ENCODE measurements at places on chromosomes 7 and 10.

GRCh38 chr10:77261146-77261545 is 376.5 kb downstream of the KCNMA1 start:
- no peak for DNase-seq

- DNase-seq = no peak
These were observed 77.7 kb downstream of the ITGB8 start for GRCh38 chr7:20408467-20408826.

DNA sequence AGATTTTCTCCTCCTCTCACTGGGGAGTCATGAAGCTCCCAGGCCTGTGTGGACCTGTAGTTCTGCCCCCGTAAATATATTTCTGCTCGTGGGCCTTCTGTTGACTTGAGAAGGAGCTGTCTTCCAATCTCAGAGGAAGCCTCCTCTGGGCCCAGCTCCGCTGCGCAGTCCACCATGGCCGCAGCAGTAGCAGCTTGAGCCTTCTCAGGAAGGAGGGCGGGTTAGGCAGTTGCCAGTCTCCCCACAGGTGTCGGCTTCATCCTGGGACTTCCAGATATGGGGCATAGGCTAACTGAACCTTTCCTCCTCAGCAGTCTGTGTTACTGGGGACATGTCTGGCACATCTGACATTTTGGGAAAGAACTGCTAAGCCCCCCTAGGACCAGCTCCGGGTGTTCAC is 62.9 kb upstream of the TRIM8 start:
- DNase-seq = no peak

DNA sequence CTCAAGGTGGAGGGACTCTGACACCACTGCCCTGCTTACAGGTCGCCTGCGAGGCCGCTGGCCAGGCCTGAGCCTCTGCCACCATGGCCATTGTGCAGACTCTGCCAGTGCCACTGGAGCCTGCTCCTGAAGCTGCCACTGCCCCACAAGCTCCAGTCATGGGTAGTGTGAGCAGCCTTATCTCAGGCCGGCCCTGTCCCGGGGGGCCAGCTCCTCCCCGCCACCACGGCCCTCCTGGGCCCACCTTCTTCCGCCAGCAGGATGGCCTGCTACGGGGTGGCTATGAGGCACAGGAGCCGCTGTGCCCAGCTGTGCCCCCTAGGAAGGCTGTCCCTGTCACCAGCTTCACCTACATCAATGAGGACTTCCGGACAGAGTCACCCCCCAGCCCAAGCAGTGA is 2.8 kb downstream of the LZTS2 start:
- no peak for DNase-seq

DNA sequence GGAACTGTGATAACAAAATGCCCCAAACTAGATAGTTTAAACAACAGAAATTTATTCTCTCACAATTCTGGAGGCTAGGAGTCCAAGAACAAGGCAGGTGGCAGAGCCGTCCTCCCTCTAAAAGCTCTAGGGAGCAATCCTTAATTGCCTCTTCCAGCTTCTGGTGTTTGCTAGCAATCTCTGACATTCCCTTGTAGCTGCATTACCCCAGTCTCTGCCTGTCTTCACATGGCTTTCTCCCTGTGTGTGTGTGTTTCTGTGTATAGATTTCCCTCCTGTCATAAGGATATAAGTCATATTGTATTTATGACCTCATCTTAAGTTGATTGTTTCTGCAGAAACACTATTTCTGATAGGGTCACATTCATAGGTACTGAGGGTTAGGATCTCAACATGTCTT is 177.5 kb downstream of the WNT2 start:
- no peak for DNase-seq

DNA sequence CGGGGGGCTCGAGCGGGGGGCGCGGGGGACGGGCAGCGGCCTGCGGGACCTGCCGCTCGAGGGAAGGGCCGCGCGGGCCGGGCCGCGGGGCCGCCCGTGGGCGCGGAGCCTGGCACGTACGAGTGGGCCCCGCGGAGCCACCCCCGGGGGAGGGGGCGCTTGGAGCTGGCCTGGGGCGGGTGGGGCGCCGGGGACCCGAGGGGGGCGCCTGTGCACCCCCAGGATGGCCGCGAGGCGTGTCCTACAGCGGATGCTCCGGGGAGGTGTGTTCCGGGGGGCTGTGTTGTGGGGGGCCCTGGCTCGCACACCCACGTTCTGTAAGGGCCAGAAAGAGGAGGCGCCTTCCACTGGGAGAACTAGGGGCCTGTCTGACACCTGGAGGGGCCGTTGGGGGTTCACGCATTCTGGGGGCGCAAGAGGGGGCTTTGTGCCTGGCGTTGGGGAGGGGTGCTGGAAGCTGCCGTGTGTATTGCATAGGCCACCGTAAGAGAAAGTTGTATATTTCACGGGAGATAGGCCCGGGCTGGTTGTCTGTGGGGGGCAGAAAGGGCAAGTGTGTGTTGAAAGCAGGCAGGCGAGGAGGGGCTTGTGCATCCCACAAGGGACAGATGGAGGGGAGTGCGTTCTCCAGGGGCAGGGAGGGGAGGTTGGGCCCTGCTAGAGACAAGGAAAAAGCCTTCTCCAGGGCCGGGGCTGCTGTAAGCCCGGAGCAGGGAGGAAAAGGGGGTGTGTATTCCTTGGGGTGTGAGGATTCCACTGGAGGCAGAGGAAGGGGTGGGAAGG is 663 bp downstream of the VPS37D start:
- DNase-seq = no peak

GRCh38 chr7:106588422-106589197 is 72.3 kb downstream of the CCDC71L start:
- DNase-seq = no peak

GRCh38 chr10:80081801-80082750 is 3.6 kb downstream of the TMEM254 start:
- no peak for DNase-seq

GRCh38 chr10:28214219-28214618 is 88.6 kb downstream of the MPP7 start:
- DNase-seq = no peak

DNA sequence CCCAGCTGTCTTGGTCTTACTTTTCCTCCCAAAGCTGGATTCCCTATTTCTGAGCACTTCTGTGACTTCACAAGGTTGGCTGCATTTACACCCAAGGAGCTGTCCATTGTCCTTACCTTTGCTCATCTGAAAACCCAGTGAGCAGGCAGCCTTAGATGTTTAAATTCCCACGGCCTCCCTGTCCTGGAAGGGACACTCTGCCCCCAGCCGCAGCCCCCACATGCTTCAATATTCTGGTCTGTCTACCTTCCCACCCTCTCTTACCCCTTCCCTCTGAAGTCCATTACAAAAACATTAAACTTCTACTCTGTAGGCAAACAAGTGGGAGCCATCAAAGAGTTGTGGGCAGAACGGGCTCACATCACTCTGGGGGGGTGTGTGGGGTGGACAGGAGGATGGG is 73.8 kb upstream of the EFCAB10 start:
- DNase-seq = no peak

- DNase-seq = no peak
These were observed 48.2 kb downstream of the DYNC2I1 start for GRCh38 chr7:158904599-158904998.

GRCh38 chr10:96708456-96708855 is 11.9 kb downstream of the PIK3AP1 start:
- DNase-seq = no peak

- no peak for DNase-seq
These were observed 42.7 kb upstream of the CACNB2 start for GRCh38 chr10:18097524-18097923.

- DNase-seq = no peak
These were observed 139.7 kb downstream of the ATE1 start for GRCh38 chr10:121788115-121788514.

GRCh38 chr7:29642494-29643155 is 79.0 kb downstream of the PRR15 start:
- DNase-seq = no peak

DNA sequence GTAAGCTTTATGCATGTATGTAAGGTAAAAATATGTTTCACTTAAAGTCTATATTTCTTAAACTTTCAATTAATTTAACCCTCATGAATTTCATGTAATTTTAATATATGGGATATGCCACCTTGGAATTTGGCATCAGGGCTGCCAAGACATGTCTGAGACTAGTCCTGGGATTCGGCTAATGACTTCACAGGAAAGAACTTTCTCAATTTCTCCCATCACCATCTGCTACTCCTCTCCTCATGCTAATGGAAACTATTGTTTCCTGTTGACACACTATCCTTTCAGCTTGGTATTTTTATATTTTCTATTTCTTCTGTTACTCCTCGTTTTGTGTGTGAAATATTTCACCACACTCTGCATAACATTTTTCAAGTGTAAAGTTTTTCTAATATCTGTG is 205.9 kb downstream of the ARL4A start:
- no peak for DNase-seq

- no peak for DNase-seq
These were observed 55.3 kb downstream of the ABCB4 start for GRCh38 chr7:87420173-87420572.

- no peak for DNase-seq
These were observed 183.7 kb downstream of the GPAM start for GRCh38 chr10:111999915-112000302.

DNA sequence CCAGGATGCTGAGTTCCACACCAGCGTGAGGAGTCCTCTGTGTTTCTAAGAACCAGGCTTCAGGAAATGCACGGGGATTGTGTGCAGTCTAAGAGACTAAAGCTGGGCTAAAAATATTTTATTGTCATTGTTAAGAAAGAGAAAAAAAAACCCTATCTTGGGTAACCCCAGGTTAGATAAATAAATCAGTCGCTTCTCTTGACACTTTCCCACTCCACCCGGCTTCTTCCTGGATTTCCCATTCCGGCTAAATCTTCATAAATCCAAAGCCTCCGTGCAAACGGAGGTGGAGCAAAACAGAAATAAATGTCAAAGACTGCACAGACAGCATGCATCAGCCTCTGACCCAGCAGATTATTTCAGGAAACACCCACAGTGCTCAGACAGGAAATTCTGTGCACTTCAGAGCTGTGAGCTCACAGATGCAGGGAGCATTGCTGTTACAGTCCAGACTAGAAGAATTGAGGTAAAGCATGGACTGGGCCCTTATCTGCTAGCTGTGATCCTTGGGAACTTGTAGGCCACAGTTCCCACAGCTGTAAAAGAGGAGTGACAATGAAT is 44.8 kb upstream of the GRID1 start:
- DNase-seq = no peak

DNA sequence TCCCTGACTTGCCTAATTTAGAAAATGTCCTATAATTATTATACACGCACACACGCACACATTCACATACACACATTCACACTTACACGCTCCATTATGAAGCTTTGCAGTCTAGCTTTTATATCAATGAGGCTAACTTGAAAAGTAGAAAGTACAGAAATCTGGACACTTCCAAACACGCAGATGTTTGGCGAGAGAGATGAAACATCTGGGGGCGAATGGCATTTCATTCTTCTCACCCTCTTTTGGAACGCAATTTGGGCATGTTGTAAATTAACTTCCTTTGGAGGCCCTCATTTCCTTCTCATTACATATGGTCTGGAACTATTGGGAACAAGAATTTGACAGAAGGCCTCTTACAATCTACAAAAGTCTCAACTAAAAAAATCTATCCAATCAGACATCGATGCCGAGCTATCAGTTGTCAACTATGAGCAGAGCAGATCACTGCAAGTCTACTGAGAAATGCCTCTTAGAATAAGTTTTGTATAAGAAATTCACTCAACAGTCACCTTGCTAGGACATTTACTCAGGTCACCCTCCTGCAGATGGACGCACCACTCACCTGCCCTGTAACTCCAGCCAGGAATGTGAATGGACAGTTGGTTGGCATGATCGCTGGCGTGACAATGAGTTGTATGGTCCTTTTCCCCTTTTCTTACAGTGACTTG is 115.2 kb upstream of the ADAM12 start:
- DNase-seq = no peak

GRCh38 chr10:71398976-71399375 is 2.3 kb downstream of the CDH23 start:
- no peak for DNase-seq

DNA sequence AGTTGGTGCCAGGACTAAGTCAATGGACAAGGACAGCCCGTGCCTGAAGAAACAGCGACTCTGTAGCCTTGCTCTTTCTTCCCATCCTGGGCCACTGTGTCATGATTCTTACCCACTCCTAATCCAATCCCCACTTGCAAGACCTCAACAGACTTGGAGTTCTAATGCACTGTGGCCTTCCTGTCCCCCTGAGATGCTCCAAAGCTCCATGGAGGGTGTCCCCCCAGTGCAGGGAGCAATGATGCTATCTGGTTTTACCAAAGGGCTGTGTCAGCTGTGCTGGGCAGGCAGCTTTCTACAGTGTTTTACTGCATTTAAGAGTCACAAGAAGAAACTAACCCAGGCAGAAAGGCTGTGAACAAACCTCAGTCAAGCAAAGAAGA is 108.1 kb downstream of the PRKAG2 start:
- DNase-seq = no peak

DNA sequence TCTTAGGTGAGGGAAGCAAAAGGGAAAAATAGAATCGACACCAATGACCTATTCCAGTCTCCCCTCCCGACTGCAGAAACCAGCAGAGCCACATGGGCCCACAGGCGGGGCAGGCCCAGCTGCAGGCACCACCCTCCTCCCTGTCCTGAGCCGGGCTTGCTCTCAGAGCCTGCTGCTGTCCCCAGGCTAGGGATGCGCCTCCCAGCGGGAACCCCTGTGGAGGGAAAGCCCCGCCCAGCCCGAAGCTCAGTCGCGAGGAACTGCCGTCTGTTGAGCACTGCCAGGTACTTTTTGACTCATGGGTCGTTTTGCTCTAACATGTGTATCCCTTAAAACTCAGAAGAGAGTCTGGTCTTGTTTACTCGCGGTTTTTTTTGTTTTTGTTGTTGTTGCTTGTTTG is 124.5 kb upstream of the RET start:
- peak; percentile 17 for DNase-seq

GRCh38 chr10:97574374-97575126 is 2.0 kb downstream of the ANKRD2 start:
- no peak for DNase-seq

GRCh38 chr10:61338146-61338545 is 115.0 kb downstream of the TMEM26 start:
- no peak for DNase-seq

- no peak for DNase-seq
These were observed 113.4 kb upstream of the NOBOX start for GRCh38 chr7:144516729-144517525.

GRCh38 chr10:117425974-117426566 is 50.8 kb upstream of the PDZD8 start:
- no peak for DNase-seq
